ENCODE measurements at places on chromosomes 12 and 14.

DNA sequence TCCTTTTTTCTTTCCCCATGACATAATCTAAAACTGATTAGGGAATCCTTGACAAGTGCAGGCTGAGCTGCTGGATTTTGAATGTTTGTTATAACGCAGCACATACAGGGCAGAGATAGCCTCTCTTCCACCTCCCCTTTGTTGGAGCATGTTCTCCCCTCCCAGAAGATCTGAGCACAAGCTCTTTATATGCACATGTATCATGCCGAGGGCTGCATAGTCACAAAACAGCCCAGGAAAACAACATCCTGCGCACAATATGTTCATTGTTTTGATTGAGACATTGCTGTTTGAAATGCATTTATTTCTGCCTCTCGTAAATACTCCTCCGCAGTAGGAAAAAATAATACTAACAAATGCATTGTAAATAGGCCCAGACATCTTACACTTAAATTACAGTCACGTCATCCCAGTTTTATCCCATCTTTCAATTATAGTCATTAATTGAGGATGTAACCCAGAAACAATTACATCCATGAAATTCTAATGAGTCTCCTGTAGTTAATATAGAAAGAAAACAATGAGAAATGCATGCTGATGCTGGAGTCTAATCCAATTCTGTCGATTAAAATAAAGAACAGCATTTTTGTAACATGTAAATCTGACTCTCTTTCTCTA lies 401.8 kb downstream of the BTG1 start:
- DNase-seq, result no peak
- H3K4me1 ChIP-seq, result peaks cover 2% of the 10 kb centered on the region
- H3K27me3 ChIP-seq, result no peaks in the 10 kb centered on the region
- no peak overlapping the region for H3K27ac ChIP-seq
- no peak overlapping the region for H3K4me3 ChIP-seq
- no peaks in the 10 kb centered on the region for H3K36me3 ChIP-seq

DNA sequence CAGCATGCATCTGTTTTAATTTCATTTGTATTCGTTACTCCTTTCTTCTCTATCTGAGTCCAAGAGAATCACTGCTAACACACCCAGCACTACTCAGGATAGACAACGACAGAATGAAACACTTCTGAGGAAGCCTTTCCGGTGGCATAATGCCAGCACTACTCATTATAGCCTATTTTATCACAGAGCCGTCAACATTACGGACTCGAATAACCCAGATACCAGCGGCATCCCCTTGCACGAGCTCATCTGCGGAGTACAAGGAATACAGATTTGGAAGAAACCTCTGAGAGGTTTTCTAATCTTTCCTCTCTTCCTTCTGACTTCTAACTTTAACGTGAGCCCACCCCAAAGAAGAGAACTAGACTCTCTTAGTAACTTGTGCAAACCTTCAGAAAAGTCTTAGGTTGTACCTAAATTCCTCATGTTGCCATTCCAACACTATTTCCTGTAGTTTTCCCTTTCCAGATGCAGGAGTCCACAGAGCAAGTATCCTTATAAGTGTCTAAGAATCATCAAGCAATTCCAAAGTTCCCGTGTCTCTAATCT lies 248.1 kb downstream of the APAF1 start:
- H3K4me3 ChIP-seq, result no peak overlapping the region
- DNase-seq, result no peak
- no peaks in the 10 kb centered on the region for H3K36me3 ChIP-seq
- peaks cover 15% of the 10 kb centered on the region for H3K27me3 ChIP-seq
- no peaks in the 10 kb centered on the region for H3K4me1 ChIP-seq
- no peak overlapping the region for H3K27ac ChIP-seq

- DNase-seq, result peak; percentile 37
- H3K4me1 ChIP-seq, result no peaks in the 10 kb centered on the region
- no peak overlapping the region for H3K27ac ChIP-seq
Measured at GRCh38 chr12:43444940-43445564, 107.0 kb downstream of the ADAMTS20 start.

GRCh38 chr12:110940933-110941332 lies 20.6 kb upstream of the MYL2 start:
- DNase-seq, result no peak
- H3K4me3 ChIP-seq, result no peak overlapping the region
- H3K4me1 ChIP-seq, result peaks cover 6% of the 10 kb centered on the region
- no peaks in the 10 kb centered on the region for H3K36me3 ChIP-seq

- no peaks in the 10 kb centered on the region for H3K36me3 ChIP-seq
- peaks cover 13% of the 10 kb centered on the region for H3K27me3 ChIP-seq
- peaks cover 2% of the 10 kb centered on the region for H3K4me1 ChIP-seq
- DNase-seq, result no peak
- H3K4me3 ChIP-seq, result no peak overlapping the region
Measured at GRCh38 chr14:95769976-95770375, 56.1 kb upstream of the TCL1A start.

DNA sequence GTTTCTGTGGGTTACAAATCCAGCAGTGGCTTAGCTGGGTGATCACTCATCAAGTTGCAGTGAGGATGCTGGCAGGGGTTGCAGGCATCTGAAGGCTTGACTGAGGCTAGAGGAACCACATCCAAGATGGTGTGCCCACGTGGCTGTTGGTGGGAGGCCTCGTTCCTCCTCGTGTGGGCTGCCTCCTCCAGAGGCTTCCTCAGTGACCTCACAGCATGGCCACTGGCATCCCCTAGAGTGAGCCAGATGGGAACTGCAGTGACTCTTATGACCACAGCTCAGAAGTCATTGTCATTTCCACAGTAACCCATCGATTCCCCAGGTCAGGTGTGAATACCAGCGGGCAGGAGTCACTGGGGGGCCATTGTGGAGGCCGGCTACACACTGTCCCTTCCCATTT lies 17.8 kb downstream of the AACS start:
- H3K27me3 ChIP-seq, result no peaks in the 10 kb centered on the region
- DNase-seq, result no peak
- no peak overlapping the region for H3K4me3 ChIP-seq

DNA sequence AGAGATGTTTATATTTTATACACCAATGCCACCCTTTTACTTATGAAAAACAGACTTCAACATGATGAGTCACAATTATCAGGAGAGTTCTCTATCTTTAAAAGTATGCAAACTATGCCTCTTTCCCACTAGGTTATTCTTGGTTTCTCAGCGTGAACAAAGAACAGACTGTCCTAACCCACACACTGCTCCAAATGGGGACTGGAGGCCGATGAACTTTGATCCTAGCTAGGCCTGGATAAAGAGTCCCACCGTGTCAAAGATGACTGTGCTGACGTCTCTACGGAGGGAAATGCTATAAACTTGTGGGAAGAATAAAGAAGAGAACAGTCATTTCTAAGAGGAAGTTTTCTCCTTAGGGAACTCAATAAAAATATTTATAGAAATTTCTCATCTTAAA lies 160.1 kb downstream of the EPS8 start:
- H3K4me3 ChIP-seq, result no peak overlapping the region
- H3K36me3 ChIP-seq, result no peaks in the 10 kb centered on the region
- H3K4me1 ChIP-seq, result no peaks in the 10 kb centered on the region
- no peak for DNase-seq
- no peaks in the 10 kb centered on the region for H3K27me3 ChIP-seq

DNA sequence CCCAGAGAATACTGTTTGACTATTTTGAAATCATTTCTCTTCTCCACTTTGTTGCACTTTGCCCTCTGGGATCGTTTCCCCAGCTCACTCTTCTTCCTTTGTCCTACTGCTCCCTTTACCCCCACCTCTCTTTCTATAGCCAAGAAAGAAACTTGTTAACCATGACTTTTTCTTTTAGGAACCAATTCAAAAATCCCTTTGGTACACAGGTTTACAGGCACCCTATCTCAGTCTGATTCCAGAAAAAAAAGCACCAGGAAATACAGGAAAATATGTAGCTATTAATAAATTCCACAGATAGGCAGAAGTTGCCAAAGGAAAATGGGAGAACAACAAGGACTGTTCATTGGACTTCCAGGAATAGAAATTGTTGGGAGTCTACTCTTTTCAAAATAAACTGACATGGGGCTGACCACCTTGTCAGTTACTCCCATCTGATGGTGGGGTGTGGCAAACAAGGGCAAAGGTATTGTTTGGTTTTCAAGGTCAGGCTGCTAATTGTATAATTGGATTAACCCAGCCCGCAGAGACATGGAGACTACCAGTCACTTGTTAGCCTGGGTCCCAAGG lies 82.4 kb downstream of the CRADD start:
- no peak for DNase-seq
- H3K27ac ChIP-seq, result no peak overlapping the region
- H3K4me1 ChIP-seq, result no peaks in the 10 kb centered on the region
- no peak overlapping the region for H3K4me3 ChIP-seq

DNA sequence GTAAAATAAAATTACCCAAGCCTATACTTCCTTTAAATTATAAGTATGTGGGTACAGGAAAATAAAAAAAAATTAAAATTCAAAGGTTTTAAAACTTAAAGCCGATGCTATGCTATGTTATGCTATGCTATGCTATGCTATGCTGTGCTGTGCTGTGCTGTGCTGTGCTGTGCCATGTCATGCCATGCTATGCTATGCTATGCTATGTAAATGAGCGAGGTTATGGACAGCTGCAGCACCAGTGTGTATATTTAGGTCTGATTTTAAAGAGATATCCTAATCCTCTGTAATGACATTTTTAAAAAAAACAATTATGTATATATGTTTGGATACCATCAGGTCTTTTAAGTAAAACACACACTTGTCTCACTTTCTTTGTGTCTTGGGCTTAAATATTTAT lies 1822.0 kb upstream of the SEL1L start:
- DNase-seq, result no peak
- no peak overlapping the region for H3K4me3 ChIP-seq
- no peak overlapping the region for H3K27ac ChIP-seq
- no peaks in the 10 kb centered on the region for H3K4me1 ChIP-seq

DNA sequence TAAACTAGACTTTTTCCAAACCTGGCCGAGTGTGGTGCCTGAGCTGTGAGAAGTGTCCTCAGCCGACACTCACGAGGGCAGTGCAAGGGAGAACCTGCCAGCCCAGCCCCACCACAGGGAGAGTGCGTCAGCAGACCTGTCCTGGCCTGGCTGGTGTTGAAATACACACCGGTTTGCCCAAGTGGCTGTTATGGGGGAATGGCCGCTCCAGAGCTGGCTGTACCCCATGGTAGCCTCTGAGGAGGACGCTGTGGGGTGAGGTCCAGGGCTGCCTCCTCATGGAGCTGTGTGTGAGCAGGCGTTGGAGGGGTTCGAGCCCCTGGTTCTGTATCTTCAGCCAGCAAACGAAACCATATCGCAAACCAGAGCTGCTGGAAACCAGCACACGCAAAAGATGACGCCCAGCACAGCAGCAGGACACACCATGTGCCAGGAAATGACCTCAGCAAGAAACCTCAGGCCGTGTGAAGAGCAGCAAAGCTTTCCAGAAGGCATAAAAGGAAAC lies 9.4 kb downstream of the ANKRD9 start:
- H3K27ac ChIP-seq, result peak overlapping the region; percentile 36
- no peak overlapping the region for H3K4me3 ChIP-seq
- DNase-seq, result no peak
- peaks cover 10% of the 10 kb centered on the region for H3K36me3 ChIP-seq

GRCh38 chr12:80580254-80580653 lies 127.2 kb upstream of the MYF6 start:
- no peaks in the 10 kb centered on the region for H3K27me3 ChIP-seq
- H3K4me1 ChIP-seq, result no peaks in the 10 kb centered on the region
- no peaks in the 10 kb centered on the region for H3K36me3 ChIP-seq
- DNase-seq, result no peak

DNA sequence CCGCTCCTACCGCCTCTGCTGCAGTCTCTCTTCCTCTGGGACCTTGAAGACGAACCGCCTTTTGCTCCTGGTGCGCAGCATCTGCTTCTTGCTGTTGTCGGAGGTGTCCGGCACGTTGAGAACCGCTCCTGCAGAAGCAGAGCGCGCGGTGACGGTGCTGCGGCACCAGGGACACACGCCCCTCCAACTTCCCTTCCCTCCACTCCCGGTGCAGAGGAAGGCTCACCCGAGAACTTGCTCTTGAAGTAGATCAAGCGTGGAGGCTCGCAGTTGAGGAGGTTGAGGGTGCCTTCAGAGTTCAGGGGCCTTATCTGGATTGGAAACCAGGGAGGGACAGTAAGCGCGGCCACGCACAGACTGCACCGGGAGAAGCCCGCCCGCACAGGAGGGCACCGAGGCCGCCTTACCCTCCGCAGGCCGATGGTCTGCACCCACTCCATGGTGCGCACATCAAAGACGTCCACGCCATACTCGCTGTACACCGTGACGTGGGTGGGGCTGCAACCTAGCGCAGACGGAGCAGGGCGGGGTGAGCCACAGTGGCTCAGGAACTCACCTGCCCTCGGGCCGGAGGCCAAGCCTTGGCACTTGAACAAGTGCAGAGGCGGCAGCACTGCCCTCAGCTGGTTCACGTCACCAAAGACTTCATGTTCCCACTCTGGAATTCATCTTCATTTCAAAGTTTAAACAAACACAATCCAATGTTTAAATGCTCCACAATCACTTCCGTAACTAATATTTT lies 17.5 kb downstream of the AMN start:
- H3K4me3 ChIP-seq, result no peak overlapping the region
- no peak overlapping the region for H3K27ac ChIP-seq
- no peaks in the 10 kb centered on the region for H3K4me1 ChIP-seq

- no peaks in the 10 kb centered on the region for H3K27me3 ChIP-seq
- peaks cover 3% of the 10 kb centered on the region for H3K4me1 ChIP-seq
- no peak overlapping the region for H3K27ac ChIP-seq
- DNase-seq, result no peak
Measured at GRCh38 chr14:51544901-51545300, 106.8 kb upstream of the FRMD6 start.

GRCh38 chr14:98890556-98891340 lies 381.2 kb downstream of the BCL11B start:
- peaks cover 3% of the 10 kb centered on the region for H3K4me1 ChIP-seq
- no peak overlapping the region for H3K4me3 ChIP-seq
- no peak overlapping the region for H3K27ac ChIP-seq
- no peaks in the 10 kb centered on the region for H3K27me3 ChIP-seq
- no peak for DNase-seq

DNA sequence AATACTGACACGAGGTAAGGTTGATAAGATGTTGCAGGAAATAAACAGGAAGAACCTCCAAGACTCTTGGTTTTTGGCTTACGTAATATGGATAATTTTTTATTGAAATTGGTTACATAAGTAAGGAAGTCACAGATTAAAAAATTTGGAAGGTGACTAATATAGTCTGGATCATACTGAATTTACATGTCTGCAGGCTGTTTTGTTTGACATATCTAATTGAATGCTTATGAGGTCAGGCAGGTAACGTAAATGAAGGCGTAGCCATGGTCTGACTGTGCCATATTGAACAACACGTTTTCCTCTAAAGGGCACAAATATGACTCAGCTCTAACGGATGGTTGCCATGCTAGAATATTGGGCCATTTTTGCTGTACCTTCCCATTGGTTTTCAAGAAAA lies 648.1 kb upstream of the NOVA1 start:
- H3K4me1 ChIP-seq, result no peaks in the 10 kb centered on the region
- H3K36me3 ChIP-seq, result no peaks in the 10 kb centered on the region
- no peak overlapping the region for H3K27ac ChIP-seq
- H3K4me3 ChIP-seq, result no peak overlapping the region

- no peak overlapping the region for H3K4me3 ChIP-seq
- H3K36me3 ChIP-seq, result no peaks in the 10 kb centered on the region
- no peaks in the 10 kb centered on the region for H3K27me3 ChIP-seq
- no peak for DNase-seq
Measured at GRCh38 chr14:23146351-23146910, 27.4 kb upstream of the CEBPE start.
